Stimulated activated CD4-positive, alpha-beta T cell treated with anti-CD3 and anti-CD28 coated beads, Interleukin-12 subunit alpha, Interleukin-12 subunit beta, amount 100 ng/mL, for 48 hours (primary cell): ENCODE measurements at places on chromosomes 4 and X.

GRCh38 chr4:4647041-4647440 lies 105.2 kb upstream of the STX18 start:
- DNase-seq, result no peak

DNA sequence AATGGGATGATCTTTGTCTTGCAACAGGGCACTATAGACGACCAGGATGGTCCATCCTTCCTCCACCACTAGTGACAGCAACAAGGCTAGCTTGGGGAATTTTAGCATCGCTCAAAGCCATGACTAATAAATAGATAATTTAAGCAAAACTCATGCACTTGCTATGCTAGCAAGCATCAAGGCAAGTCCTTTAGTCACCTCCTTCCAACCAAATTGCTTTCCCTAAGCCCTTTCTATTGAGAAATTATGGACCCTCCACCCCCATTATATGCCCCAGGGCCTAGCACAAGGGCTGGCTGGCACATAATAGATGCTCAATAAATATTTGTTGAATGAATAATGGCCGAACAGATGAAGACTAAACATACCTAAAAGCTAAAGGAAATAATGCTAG lies 28.6 kb downstream of the SLC16A2 start:
- DNase-seq, result no peak

GRCh38 chr4:110808351-110808878 lies 185.5 kb upstream of the PITX2 start:
- no peak for DNase-seq

- DNase-seq, result no peak
Observed at GRCh38 chr4:38818441-38818976, 13.9 kb upstream of the TLR1 start.

DNA sequence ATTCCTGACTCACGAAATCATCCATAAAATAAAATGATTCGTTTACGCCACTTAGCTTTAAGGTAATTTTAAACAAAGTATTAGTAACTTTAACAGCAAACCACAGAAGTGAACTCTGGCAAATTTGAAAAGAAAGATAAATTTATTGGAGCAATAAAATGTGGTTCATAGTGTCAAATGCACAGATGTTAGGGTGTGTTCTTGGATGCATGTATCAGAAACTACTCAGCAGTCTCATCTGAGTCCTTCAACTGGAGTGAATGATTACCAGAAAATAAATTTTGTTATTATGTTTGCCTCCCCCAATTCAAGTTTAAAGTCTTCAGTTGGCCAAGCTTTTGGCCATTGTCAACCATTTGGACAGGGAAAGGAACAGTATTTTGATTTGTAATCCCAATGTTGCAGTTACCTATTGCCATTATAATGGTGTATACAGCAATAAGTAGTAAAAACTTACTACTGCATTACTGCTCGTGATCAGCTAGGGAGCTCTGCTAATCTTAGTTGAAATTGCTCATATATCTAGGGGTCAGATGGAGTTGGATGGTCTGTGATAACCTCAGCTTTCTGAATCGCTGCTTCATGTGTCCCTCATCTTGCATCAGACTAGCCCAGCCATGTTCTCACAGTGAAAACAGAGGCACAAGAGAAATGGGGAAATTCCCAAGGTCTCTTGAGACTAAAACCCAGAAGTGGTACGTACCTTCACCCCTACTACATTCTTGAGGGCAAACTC lies 254.6 kb upstream of the KCNIP4 start:
- no peak for DNase-seq

DNA sequence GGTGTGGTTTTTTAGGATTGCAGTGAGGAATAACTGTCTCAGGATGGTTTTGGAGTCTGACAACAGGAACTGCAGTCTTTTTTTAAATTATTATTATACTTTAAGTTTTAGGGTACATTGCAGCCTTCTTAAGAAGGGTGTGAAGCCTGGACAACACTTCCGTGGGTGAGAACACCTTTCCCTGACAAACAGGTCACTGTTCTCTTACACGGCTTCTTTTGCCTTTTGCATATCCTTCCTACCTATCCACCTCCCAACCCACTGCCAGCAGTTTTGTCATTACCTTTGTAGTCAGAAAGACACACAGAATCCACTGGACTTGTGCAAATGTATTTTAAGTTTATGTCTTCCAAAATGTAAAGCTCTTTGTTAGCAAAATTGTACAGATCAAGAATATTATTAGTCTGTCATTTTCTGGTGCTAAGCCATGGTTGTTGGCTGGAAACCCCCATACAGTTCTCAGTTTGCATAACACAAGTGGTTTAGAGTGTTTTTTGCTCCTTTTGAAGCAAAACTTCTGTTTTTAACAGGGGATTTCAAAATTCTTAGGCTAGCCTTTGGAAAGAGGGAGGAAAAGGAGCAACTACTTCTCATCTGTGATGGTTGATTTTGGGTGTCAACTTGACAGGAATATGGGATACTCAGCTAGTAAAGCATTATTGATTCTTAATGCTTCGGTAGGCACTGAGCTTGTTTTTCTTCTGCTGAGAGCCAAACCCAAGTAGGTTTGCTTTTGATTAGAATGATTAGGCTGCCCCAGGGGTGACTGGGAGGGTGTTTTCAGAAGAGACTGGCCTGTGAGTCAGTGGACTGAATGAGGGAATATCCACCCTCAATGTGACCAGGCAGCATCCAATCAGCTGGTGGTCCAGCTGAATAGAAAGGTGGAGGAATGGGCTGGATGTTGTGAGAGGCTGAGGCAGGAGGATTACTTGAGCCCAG lies 29.4 kb upstream of the KLHL2 start:
- DNase-seq, result no peak

DNA sequence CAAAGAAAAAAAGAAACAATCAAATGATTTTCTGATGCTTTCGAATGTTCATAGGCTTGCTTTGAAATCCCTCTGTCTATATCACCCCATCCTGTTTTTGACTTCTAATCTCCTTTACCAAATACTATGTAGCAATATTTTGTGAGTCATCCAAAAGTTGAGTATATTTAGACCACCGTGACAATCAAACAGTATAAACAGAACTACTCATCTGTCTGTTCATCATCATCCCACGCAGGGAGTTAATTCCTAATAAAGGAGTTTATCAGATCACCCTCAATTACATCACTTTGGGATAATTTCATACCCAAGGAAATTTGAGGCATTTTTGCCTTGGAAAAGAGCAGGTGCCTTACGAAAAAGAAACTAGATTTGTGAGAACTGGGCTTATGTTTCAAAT lies 212.9 kb downstream of the CBR4 start:
- no peak for DNase-seq

DNA sequence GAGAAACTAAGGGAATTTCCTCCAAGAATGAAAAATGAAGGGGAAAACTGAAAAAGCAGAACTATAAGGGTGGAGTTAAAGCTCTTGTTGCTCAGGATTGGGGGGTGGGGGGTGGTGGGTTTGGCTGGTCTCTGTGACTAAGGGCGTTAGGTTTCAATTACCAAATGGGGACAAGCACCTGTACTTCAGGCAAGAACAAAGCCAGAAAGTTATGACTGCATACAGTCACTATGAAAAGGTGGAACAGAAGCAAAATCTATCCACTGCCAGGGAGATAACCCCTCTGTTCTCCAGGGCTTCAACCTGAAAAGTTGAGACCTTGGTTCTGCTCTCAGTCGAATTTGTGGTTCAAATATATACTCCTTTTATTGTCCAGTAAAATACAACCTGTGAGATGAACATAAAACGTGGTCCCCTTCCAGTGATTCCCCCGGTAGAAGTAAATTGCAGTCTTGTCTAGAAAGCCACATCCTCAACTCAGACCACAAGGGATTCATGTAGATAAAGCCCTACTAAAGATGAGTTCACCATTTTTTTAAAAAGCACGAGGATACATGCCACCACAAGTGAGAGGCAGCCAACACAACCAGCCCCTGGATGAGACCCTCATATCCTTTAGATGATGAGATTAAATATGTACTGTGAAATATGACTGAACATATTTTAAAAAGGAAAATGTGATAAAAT lies 257.1 kb upstream of the RPS6KA3 start:
- no peak for DNase-seq

- DNase-seq, result no peak
Observed at GRCh38 chrX:108173874-108174273, 82.3 kb downstream of the ATG4A start.

DNA sequence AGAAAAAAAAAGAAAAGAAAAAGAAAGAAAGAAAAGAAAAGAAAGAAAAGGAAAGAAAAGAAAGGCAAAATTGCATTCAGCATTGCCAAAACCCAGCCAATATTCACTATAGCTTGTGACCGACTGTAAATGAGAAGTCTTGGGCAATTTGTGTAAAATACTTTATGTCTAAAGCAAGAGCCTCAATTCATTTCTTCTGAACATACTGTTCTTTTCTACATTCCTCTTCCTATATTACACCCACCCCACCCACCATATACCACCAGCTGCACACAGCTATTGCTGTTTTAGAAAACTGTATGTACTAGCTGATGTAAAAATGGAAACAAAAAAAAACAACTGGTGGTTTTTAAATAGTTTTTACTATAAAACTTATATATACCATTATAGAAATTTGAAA lies 156.9 kb upstream of the TTC29 start:
- no peak for DNase-seq

GRCh38 chr4:55736605-55737183 lies 82.9 kb upstream of the EXOC1L start:
- DNase-seq, result no peak

DNA sequence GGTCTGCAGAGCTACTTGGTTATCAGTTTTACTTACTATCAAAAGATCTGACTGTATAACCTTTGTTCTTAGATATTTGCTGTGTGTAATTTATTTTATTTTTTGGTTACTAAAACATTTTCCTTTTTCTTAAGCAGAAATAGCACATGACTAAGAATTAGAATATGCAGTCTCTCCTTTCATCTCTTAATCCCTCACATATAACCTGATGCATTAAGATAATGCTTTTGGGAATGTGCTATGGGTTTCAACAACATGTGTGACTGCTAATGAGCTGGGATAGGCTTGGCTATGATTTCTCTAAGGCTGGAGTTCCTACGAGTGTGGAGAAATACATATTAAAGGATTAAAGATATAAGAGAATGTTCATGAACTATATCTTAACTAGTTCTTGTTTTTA lies 41.5 kb downstream of the SHROOM3 start:
- no peak for DNase-seq

DNA sequence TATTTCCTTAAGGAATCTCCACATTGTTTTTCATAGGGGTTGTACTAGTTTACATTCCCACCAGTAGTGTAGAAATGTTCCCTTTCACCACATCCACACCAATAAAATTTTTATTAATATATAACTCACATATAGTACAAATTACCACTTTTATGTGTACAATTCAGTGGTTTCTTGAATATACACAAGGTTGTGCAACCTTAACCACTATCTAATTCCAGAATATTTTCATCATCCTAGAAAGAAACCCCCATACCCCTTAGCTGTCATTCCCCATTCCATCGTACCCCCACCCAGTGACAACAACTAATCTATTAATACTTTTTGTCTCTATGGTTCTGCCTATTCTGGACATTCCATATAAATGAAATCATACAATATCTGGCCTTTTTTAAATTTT lies 108.3 kb upstream of the USP9X start:
- DNase-seq, result no peak

- no peak for DNase-seq
Observed at GRCh38 chrX:24242649-24243175, 71.2 kb downstream of the SUPT20HL2 start.

DNA sequence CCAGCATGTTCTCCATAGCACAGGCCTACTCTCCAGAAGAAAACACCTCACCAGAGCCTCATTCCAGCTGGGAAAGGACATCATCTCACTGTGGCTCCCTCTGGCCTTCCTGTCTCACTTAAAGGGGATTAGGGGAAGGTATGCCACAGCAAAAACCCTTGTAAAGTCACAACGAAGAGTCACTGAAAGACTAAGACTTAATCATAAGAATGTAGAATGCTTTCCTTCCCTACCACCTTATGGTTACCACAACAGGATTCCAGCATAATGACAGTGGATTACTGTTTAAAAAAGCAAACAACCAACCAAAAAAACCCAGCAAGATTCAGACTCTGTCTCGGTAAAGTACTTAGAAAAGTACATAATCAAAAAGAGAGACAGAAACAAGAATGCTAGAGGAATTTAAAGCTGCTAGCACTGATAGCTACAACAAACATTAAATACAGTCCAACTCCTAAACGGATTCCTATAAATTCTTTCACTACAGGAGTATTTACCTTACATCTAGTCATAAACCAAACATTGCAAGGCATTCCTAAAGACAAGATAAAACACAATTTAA lies 75.1 kb downstream of the BANK1 start:
- no peak for DNase-seq

DNA sequence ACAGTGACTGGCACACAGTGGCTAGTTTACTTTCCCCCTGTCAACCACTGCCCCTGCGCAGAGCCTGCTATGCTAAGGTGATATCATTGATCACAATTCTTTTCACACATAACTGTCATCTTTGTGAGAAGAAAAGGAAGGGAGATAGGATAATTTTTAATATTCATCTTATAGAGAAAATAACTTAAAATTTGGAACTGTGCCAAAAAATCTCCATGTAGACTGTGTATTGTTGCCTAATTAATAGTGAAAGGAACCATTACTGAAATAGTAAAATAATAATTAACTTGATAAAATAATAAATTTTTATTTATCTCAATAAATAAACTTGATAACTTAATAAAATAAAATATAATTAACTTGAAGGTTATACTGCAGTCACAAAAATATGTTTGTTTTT lies 1069.4 kb downstream of the C4orf33 start:
- DNase-seq, result no peak

GRCh38 chrX:139058831-139059495 lies 347.4 kb upstream of the FGF13 start:
- DNase-seq, result no peak

- no peak for DNase-seq
Observed at GRCh38 chrX:34901761-34902160, 40.8 kb upstream of the FAM47B start.

GRCh38 chrX:19214311-19214710 lies 92.0 kb upstream of the ADGRG2 start:
- no peak for DNase-seq

DNA sequence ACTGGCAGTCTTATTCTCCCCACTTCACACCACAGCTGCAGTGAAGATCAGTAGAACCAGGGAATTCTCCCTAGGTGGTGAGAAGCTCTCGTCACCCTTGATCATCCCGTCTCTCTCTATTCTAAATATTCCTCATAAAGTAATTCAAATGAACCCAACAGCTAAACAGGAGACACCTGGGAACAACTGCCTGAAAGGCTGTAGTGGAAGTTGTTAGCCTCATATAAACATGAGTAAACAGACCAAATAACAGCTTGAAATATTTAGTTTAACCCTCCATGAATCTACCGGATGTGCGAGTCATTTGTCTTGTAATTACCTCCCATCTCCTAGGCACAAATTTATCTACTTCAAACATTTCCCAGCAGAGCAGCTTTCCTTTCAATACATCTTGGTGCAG lies 30.4 kb upstream of the APELA start:
- no peak for DNase-seq

GRCh38 chrX:42837747-42838146 lies 59.8 kb upstream of the PPP1R2C start:
- no peak for DNase-seq

GRCh38 chr4:38624311-38624710 lies 39.7 kb upstream of the KLF3 start:
- DNase-seq, result no peak

GRCh38 chr4:142365391-142365790 lies 480.7 kb downstream of the INPP4B start:
- no peak for DNase-seq
